ENCODE measurements at places on chromosomes 12 and 14. TPM values are rescaled to one million over a fixed set of nuclear protein-coding genes. Genes with fewer than 3 reads are reported as not detected.

ACADS gene
- 11.9 TPM for polyA plus RNA-seq

CLEC14A gene
- 0.23 TPM for polyA plus RNA-seq

SPIC gene
- not detected for polyA plus RNA-seq

TSPAN8 gene
- not detected for polyA plus RNA-seq

RHEBL1 gene
- 1.3 TPM for polyA plus RNA-seq

KERA gene
- polyA plus RNA-seq = not detected

SERPINA12 gene
- not detected for polyA plus RNA-seq

WNT5B gene
- 38.7 TPM for polyA plus RNA-seq

NPFF gene
- polyA plus RNA-seq = not detected

MANSC4 gene
- not detected for polyA plus RNA-seq

SLCO1B3 gene
- polyA plus RNA-seq = not detected

PRICKLE1 gene
- 19.9 TPM for polyA plus RNA-seq
